ENCODE measurements at places on chromosomes 12 and 14.
A peak's percentile ranks its signal among the peaks of the same experiment; 100 is the strongest.

- no peak for DNase-seq
Measured at GRCh38 chr14:95884377-95884776, 7.7 kb downstream of the TUNAR start.

- DNase-seq: no peak
Measured at GRCh38 chr14:85380881-85381280, 149.1 kb upstream of the FLRT2 start.

GRCh38 chr12:63319386-63319785, 168.4 kb upstream of the AVPR1A start:
- DNase-seq: no peak

GRCh38 chr12:59121451-59121850, 201.1 kb upstream of the LRIG3 start:
- no peak for DNase-seq

GRCh38 chr14:21087294-21088091, 11.0 kb downstream of the ZNF219 start:
- DNase-seq: peak; percentile 65

- no peak for DNase-seq
Measured at GRCh38 chr14:56310643-56311042, 192.4 kb downstream of the PELI2 start.

DNA sequence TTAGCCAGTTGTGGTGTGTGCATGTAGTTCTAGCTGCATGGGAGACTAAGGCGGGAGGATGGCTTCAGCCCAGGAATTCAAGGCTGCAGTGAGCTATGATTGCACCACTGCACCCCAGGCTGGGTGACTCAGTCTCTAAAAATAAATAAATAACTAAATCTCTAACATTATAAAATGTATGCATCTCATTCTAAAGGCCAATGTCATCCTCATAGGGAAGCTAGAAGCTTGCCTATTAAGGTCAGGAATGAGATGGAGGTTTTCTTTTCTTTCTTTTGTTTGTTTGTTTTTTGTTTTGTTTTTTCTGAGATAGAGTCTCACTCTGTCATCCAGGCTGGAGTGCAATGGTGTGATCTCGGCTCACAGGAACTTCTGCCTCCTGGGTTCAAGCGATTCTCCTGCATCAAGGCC, 48.8 kb upstream of the PAPLN start:
- DNase-seq: no peak

DNA sequence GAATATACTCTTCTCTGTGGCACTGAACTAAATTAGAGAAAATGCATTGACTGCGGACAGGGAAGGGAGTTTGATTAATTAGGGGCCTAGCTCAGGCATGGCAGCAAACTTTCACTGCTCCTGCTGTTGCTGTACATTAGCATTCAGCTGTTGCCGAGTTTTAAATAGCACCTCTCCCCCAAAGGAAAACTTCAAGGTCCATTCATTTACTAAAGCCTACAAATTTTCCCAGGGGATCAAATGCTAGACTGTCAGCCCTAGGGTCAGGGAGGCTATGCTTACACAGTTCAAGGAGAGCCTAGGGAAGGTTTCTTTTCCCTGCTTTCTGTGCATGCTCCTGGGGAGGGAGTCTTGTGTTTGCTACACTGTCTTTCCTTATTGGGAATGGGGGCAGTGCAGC, 60.0 kb upstream of the GZMB start:
- DNase-seq: no peak

- no peak for DNase-seq
Measured at GRCh38 chr14:43411841-43412240, 1095.2 kb downstream of the FSCB start.

GRCh38 chr12:127749416-127749815, 517.6 kb upstream of the TMEM132C start:
- no peak for DNase-seq

DNA sequence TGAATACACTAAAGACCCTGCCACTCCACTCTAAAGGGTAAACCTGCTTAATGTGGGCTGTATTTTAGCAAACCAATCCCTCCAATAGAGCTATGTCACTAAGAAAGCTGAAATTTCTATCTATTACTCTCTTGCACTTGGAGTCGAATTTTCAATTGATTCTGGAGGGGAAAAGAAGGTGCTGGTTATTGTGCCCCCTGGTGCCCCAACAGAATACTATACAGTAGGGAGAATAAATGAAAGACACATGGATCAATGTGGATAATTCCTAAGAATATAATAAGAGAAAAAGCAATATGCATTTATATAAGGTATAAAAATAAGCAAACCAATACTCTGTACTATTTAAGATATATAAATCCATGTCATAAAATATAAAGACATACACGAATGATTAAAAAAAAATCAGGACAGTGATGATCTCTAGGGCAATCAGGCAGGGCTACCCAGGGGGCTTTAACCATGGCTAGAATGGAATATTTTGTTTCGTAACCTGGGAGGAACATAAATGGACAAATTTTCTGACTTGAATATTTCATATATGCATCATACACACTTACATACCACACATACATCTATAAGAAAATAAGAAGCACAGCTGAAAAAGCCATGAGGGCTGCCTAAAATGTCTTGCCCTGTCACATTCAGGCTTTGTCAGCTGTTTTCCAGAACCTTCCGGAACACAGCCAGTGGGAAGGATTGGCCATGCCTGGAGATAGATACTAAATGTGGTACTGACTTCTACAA, 54.4 kb downstream of the EFCAB11 start:
- no peak for DNase-seq

GRCh38 chr12:89674326-89674942, 34.2 kb downstream of the ATP2B1 start:
- no peak for DNase-seq

DNA sequence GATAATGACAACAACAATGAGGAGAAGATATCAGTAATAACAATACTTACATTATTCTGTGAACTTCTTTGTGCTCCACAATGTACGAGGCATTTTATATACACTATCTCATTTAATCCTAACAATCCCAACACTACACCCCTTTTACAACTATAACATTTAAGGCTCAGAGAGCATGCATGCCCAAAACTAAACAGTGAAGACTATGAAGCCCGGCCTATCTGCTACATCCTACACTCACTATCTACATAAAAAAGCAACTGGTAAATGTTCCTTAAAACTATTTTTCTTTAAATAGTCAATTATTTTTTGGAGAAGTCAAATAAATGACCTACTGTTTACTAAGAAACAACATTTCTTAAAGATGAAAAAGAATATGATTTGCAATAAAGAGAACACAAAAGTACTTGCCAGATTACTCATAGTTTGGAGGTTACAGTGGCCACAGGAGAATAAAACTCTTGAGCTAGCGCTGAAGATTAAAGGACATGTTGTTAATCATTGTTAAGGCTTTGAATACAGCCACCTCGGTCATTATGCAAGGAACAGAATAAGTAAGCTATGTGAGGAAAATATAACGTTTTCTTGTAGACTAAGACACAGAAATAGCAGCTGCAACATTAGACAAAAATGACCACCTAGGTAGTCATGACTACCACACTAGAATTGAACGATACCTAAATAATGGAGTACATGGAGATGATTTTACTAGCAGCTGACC, 56.7 kb downstream of the EPS8 start:
- DNase-seq: no peak

DNA sequence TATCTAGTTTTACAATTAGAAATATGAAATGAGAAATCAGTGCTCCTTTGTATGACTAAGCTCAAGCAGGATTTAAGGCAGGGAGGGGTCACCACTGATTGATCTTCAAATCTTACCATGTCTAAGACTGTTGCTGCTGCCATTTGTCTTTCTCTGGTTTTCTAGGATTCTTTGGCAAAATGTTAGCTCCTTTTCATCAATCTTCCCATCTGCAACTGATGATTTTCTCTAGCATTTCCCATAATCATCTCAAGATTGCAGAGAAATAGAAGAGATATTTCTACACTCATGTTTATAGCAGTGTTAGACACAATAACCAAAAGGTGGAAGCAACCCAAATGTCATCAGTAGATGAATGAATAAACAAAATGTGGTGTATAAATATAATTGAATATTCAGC, 175.0 kb downstream of the RAD51B start:
- no peak for DNase-seq

DNA sequence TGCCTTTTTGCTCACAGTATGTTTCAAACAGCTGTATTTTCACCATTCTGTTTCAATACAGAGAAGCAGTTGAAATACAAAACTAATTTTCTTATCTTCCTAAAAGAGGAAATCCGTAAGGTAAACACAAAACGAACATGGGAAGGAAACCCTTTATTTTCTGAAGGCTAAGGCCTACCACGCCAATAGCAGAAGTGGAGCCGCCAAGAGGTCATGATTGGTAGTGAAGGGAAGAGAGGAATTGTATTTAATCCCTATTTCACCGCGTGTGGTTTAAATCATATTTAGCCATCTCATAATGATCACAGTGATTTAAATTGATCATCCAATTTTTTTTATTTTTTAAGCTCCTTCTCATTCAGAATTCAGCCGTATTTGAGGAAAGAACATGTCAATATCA, 398.2 kb downstream of the PRKD1 start:
- no peak for DNase-seq

- no peak for DNase-seq
Measured at GRCh38 chr12:3666441-3666840, 86.5 kb downstream of the CRACR2A start.

- DNase-seq: no peak
Measured at GRCh38 chr12:17062267-17063036, 456.5 kb upstream of the LMO3 start.

- no peak for DNase-seq
Measured at GRCh38 chr12:52062167-52063081, 7.4 kb upstream of the ATG101 start.

DNA sequence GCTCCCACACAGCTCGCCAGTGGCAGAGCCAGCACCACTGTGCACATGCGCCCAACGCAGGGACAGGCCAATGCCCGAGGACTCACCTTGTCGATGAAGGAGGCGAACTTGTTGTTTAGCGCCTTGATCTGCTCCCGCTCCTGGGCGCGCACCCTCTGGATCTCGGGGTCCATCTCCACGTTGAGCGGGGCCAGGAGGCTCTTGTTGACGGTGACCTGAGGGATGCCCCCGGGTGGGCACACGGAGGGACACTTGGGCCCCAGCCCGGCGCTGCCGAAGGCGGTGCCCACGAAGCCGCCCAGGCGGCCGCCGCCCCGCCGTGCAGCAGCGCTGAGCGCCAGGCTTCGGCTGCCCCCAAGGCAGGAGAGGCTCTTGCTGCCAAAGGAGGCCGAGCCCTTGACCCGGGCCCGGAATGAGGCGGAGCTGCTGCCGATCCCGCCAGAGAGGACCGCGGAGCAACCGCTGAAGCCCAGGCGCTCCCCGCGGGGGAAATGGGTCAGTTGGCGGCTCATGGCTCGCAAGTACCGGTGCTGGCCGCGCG, at the start of gene KRT72:
TSS of gene KRT72 (minus strand) at position 523 of the 541 bp plus-strand sequence. CDS start at position 512, 11 bp downstream.
- no peak for DNase-seq

DNA sequence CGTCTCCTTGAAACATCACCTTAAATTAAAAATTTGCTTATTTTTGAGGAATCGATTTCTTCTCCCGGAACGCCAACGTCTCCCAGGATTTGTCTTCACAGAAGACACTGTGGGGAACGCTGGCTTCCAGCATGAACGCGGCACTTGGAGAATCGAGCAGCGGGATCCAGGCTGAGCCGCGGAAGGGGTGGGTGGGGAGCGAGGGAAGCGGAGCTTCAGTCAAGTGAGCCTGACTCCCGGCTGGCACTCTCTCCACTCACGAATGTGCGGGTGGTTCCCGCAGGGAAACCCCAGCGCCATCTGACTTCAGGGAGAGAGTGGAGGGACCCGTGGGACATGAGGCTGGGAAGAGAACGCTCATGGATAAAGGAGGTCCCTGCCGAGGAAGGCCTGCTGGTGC, 506.0 kb upstream of the TMEM132C start:
- DNase-seq: no peak

DNA sequence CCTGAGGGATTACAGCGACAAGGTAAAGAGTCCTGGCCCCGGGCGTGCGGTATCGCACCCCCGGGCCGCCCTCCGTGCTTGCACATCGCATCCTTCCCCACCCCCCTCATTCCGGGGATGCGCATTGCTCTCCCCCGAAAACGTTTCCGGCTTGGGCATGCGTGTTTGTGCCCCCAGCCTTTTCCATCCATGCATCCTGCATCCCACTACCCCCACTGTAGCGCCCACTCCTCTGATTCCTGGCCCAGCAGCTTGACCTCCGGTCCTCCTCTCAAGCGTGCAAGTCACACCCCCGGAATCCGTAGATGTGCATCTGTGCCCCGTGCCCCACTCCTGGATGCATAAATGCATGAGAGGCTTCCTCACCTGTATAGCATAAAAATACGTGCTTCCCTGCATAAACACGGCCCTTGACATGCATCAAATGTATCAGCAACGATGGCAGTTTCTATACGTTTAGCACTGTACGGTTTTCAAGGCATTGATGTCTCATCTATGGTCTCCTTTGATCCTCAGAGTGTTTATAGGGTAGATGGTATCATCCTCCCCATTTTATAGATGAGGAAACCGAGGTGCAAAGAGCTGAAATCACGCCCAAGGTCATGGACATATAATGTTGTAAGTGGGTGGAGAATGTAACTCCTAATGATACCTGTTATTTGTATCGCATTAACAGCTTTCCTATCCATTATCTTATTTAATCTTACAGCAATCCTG, 484 bp downstream of the RIC8B start:
- no peak for DNase-seq

DNA sequence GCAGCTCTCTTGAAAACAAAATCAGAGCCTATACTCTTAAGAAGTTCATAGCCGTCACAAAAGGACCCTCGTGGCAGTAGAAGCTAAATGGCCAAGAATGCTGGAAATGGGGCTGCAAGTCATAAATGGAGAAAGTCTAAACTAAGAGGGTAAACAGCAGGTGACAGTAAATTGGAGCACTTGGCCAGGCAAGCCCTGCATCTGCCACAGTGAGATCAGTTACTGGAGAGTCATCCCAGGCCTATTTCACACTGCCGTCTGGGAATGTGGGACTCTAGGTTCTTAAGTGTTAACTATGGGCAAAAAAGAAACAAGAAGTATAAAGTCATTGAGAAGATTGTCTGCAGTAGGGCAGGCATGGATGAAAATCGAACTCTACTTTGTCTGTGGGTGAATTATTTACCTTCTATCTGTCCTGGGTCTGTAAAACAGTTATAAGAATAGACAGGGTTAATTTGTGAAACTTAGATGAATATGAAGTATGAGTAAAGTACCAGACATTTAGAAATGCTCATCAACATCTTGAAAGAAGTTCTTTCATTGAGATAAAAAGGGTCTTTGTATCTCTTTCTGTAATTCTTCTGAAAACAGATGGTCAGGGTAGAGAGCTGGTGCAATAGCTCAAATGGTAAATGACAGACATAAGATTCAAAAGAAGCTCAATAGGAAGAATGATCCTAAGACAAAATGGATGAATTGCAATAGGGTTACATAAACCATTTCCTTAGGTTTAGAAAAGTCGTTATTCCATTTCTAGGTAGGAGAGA, 792.5 kb downstream of the DIO2 start:
- DNase-seq: no peak

DNA sequence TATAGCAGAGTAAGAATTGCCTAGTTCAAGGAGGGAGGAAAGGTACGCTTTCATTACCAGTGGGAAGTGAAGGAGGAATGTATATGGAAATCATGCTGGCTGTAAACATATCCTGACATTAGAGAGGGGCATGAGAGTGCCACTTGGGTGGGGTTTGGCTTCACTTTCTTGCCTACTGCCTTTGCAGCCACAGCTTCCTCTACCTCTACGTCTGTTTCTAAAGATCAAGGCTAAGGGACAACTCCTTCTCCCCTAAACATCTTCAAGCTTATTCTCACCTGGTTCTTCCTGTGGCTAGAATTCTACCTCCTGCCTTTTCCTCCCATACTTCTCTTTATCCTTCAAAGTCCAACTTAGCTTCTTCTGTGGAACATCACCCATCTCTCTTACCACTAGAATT, 58.0 kb downstream of the SUSD6 start:
- no peak for DNase-seq

GRCh38 chr14:26281280-26281998, 316.4 kb downstream of the NOVA1 start:
- DNase-seq: peak; percentile 34
